ENCODE measurements at places on chromosomes 4 and X.

DNA sequence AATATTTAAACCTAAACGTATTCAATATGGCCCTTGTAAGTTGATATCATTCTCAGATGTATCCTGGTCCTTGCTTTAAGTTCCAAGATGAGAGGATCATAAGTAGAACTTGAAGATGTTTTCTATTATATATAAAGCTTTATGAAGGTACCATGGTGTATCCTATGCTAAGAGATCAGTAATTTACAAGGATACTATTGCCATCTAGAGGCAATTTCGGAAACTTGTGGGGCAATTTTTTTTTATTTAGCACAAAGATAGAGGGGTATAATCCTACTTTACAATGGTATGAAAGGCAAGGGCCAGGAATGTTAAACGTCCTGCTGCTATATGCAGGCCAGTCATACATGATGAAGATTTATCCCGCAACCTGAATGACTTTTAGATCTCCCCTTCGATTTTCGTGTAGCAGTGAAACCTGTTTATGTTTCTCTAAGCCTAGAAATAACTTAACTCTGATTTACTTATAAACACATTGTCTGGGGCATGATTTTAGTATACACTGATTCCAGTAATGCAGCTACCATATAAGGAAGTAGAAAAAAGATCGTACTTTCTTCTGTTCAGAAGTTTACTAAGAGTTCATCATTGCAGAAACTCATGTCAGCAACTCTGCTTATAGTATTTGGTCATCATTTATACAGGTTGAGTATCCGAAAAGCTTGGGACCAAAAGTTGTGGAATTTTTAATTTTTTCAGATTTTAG is 2.6 kb downstream of the SLC25A31 start:
- ATAC-seq, result no peak

- no peak for ATAC-seq
These were observed 214.1 kb downstream of the THOC2 start for GRCh38 chrX:123518791-123519190.

- no peak for ATAC-seq
These were observed 64.5 kb downstream of the ANXA3 start for GRCh38 chr4:78616046-78616498.

- ATAC-seq, result no peak
These were observed 34.9 kb upstream of the CITED1 start for GRCh38 chrX:72340626-72341025.

- ATAC-seq, result no peak
These were observed at the start of gene PAGE5 for GRCh38 chrX:55220119-55220794. PAGE5 (plus strand) TSS chrX:55220346; CDS start chrX:55221383, 1,037 bp downstream.
